Karpas-422 (cell line): ENCODE measurements at places on chromosomes 7 and 10. TPM values are rescaled to one million over a fixed set of nuclear protein-coding genes. Genes with fewer than 3 reads are reported as not detected.

ZNF282 gene
- total RNA-seq, result 20.7 and 20.8 TPM in 2 replicates

FOXP2 gene
- total RNA-seq, result not detected in 2 replicates

CNPY1 gene
- not detected in 2 replicates for total RNA-seq

CCAR1 gene
- total RNA-seq, result 58.3 and 102 TPM in 2 replicates

UNC5B gene
- total RNA-seq, result not detected in 2 replicates

PKD2L1 gene
- 0.07 and 0.25 TPM in 2 replicates for total RNA-seq

ZNF488 gene
- total RNA-seq, result not detected in 2 replicates

LIPJ gene
- not detected in 2 replicates for total RNA-seq

AQP1 gene
- 0.22 and 0.82 TPM in 2 replicates for total RNA-seq

PHTF2 gene
- 39.3 and 65.7 TPM in 2 replicates for total RNA-seq

AS3MT gene
- total RNA-seq, result not detected in 2 replicates

LHFPL3 gene
- total RNA-seq, result not detected in 2 replicates

TMEM236 gene
- total RNA-seq, result 0.04 and 0.19 TPM in 2 replicates

HABP2 gene
- total RNA-seq, result not detected in 2 replicates

SRRM3 gene
- total RNA-seq, result not detected in 2 replicates

GPR22 gene
- not detected in 2 replicates for total RNA-seq

PAPOLB gene
- not detected in 2 replicates for total RNA-seq

ZNF853 gene
- total RNA-seq, result 0.04 TPM in 1 of 2 replicates, not detected in the other

FAM221A gene
- total RNA-seq, result 4.5 and 14.0 TPM in 2 replicates

GRB10 gene
- total RNA-seq, result not detected in 2 replicates

PAX4 gene
- total RNA-seq, result not detected in 2 replicates

ATG9B gene
- 0.78 and 1.6 TPM in 2 replicates for total RNA-seq

MCU gene
- 16.2 and 41.3 TPM in 2 replicates for total RNA-seq

HOXA10 gene
- total RNA-seq, result not detected in 2 replicates

OPN4 gene
- total RNA-seq, result not detected in 2 replicates

NEUROD6 gene
- not detected in 2 replicates for total RNA-seq

MSMB gene
- total RNA-seq, result not detected in 2 replicates

CALHM3 gene
- 0.30 and 0.61 TPM in 2 replicates for total RNA-seq

BMPER gene
- total RNA-seq, result not detected in 2 replicates

KCNIP2 gene
- total RNA-seq, result 0.61 and 2.4 TPM in 2 replicates

ARMH3 gene
- total RNA-seq, result 3.7 and 4.1 TPM in 2 replicates

XRCC2 gene
- total RNA-seq, result 5.9 and 7.7 TPM in 2 replicates

MOGAT3 gene
- total RNA-seq, result not detected in 2 replicates

CFTR gene
- total RNA-seq, result not detected in 2 replicates

SMIM30 gene
- total RNA-seq, result 21.6 and 50.4 TPM in 2 replicates

CHCHD2 gene
- 405 and 471 TPM in 2 replicates for total RNA-seq

LAMB4 gene
- not detected in 2 replicates for total RNA-seq

BPGM gene
- total RNA-seq, result 4.2 and 11.1 TPM in 2 replicates

CALHM2 gene
- 2.6 TPM in 1 of 2 replicates, not detected in the other for total RNA-seq
